ENCODE measurements at places on chromosomes 6 and 20.

DNA sequence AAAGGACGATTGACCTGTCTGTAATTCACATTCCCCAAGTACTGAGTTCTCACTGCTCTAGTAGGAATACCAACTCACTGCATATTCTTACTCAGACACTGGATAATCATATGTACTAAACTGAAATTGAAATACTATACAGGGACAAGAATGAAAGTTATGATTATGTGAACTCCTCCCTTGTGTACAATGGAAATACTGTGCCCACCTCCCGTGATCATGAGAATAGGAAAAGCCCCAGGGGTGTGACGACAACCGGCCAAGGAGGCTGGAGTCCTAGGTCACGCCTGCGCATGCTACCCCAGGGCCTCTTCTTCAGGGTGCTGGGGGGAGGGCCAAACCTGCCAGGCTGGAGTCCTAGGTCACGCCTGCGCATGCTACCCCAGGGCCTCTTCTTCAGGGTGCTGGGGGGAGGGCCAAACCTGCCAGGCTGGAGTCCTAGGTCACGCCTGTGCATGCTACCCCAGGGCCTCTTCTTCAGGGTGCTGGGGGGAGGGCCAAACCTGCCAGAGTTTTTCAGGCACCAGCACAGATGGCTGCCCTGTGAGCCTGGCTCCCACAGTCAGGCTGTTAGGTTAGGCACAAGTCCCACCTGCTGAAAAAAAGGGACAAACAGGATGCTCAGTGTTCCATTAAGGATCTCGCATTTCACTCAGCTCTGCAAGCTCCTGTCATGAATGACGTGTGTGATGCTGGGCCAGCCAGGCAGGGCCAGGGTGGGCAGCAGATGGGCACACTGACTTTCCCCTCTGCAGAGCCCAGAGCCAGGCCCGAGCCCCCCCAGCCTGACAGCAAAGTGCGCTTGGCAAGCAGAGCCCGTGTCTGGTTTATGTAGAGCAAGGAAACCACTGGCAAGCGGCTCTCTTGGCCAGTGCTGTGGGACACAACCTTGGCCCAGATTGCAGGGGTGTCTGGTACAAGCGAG is 107.7 kb downstream of the FOXF2 start:
- no peak for DNase-seq

DNA sequence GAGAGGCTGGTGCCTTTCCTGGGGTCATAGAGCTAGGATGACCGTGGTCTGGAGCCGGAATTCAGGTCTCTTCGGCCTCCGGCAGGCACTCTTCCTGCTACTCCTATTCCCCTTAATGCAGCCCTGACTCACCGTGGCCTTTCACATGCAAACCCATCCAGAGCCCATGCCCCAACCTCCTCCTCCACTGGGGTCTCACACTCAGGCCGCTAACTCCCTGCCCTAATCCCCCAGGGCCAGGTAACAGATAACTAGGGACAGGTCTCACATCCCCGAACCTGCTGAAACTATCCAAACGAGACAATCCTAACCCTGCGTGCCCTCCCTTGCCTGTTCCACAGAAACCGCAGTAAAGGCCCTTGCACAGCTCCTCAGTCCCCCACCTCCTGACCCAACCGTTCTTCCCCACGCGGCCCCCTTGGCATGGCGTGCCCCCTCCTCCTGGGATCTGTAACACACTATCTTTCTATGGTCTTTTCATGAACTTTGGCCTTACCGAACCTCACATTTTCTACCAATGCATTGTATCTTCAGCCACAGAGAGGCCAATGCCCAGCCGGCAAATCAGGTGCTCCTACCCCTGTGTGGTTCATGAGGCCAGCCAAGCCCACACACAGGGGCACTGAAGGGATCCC is 245.4 kb upstream of the EXOC2 start:
- no peak for DNase-seq

DNA sequence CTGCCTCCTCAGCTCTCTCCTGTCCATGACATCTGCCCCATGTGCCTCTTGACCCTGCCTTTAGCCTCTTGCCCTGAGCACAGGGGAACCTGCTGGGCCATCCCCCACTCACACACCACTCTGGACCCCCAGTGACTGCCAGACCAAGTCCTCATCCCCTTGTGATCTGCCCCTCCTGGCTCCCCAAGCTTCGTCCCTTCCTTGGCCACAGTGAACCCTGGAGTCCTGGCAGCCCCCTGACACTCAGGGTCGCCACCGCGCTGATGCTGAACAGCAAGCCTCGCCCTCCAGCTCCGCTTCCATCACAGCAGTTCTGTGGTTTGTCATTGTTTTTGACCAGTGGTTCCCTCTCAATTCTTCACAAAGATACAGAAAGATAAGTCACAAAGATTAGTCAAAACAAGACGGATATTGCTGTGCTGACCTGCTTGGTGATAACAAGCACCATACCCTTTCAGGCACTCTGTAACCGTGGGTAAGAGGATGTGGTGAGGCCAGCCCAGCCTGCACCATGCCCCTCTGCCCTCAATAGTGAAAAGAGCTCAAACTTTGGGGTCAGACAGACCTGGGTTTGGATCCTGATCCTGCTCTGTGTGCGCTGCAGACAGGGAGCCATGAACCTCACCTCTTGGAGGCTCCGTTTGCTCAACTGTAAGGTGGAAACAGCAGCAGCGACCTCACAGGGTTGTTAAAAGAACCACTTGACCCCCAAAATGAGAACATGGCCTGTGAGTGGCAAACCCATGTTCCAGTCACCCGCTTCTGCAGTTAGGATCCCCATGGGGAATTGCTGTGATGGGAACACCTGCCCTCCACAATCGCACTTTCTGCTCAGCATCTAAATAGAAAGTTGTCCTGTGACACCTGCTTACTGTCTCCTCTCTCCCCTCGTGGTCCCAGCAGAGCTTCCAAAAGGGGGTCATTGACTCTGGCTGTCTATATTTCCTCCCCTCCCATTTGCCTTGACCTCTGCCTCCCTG is 114.5 kb downstream of the TOX2 start:
- DNase-seq: peak; percentile 40

- no peak for DNase-seq
Measured at GRCh38 chr6:127812985-127813698, 87.7 kb downstream of the THEMIS start.

GRCh38 chr6:147081076-147081609 is 123.1 kb upstream of the STXBP5 start:
- DNase-seq: no peak

- peak; percentile 21 for DNase-seq
Measured at GRCh38 chr6:43298565-43299337, 691 bp downstream of the SLC22A7 start.

DNA sequence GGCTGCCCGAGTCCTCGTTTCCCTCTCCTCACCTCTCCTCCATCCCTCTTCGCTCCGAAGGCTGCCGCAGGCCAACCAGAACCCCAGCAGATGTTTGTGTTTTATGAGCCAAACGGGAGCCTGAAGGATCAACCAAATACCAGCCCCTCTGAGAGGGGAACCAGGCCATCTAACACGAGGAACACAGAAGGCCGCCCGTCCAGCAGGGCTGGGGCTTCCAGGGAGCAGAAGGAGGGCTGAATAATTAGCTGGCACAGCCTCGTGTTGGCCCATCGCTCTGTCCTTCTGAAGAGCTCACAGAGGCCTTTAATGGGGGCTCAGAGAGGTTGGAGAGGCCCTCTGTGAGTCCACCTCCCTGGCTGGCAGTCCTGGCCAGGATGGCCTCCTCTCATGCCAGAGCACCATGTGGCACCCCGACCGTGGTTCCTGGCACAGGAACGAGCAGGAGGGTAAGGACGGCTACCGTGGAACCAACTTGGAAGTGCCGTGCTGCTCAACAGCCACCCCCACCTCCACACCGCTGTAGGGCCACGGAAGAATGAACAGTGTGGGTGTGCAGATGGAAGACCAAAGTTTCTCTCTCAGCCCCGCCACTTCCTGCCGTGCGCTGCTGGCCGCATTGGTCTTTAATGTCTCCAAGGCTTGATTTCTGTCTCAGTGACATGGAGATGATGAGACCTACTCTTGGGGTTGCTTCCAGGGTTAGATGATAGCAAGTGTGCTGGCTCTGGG is 155.2 kb downstream of the SCML4 start:
- DNase-seq: peak; percentile 84

- peak; percentile 85 for DNase-seq
Measured at GRCh38 chr6:16761471-16762267, 409 bp upstream of the ATXN1 start.

- no peak for DNase-seq
Measured at GRCh38 chr6:91278416-91278815, 691.5 kb upstream of the MAP3K7 start.

DNA sequence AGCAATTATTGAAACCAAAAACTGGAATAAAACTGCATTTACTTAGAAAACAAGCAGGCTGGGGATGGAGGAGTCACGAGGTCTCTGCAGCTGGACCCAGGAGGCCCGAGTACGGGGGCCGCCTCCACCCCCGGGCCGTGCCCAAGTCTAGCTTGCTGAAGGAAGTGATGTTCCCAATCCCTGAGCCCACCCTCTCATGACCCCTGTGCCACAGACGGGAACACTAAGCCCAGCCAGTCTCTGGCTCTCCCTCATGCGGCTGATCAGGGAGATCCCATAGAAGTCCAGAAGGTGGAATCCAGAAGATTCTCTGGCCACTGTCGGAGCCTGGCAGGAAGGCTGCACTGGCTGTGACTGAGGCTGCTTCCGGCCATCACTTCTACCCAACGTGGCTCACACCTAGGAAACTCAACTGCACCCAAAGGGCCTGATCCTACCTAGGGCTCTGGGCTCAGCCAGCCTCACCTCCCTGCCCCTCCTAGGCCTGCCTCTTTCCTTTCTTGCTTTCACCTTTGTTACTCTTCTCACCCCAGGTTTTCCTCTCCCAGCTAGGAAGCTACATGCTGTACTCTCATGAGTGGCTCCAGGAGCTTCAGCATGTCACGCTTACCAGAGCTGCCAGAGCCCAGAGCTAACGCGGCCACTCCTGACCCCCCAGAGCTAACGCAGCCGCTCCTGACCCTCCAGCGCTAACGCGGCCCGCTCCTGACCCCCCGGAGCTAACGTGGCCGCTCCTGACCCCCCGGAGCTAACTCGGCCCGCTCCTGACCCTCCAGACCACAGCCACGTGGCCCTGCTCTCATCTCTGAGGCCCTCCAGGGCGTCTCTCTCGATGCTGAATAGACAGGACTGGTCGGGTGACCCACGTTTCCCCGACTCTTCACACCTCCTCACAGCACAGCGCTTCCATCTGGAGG is 24.7 kb upstream of the HELZ2 start:
- DNase-seq: no peak

- no peak for DNase-seq
Measured at GRCh38 chr20:3279761-3280160, 40.8 kb upstream of the SLC4A11 start.

DNA sequence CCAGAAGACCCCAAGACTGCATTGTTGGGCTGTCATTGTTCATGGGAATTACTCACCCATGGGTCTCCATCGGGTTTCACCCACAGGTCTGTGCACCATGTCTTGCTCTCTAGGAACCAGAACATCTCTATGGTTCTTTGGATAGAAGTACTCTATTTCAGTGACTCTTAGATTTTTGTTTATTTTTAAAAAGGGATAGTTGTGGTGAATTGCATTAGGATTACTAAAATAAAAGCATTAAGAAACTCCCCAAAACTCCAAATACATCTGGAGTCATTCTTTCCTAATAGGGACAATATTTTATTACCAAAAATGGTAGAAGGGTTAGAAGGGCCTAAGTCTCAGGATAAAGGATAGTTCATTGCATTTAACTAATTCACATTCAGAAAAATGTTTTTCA is 166.9 kb upstream of the TNFAIP3 start:
- DNase-seq: no peak

DNA sequence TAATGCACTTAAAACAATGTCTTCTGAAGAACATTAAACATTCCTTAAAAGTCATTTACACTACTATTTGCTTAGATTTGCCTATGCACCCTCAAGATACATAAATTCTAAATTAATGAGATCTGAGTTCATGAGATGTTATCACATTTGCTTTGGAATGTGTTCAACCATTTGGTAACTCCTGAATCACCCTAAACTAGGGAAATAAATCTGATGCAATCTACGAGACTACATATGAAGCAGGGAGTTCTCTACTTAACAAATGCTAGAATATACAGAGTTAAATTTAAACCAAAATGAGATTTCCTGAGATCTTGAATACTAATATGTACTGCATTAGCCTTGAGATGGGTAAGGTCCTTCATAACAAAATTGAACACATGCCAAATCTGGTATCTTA is 170.1 kb downstream of the CLIC5 start:
- no peak for DNase-seq

DNA sequence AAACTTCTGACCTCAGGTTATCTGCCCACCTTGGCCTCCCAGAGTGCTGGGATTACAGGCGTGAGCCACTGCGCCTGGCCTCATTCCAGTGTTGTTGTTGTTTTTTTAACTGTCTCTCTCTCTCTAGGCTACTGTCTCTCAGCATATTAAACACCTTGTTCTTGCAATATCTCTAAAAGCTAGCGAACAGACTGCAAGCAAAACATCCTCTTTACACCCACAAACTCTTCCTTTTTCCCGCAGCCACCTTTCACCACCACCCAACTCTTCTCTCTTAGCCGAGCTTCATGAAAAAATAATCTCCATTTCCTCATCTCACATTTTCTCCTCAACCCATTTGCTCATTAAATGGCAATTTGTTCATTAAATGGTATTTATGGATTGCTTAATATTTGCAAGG is 45.5 kb downstream of the SGK1 start:
- no peak for DNase-seq

GRCh38 chr20:17614176-17614811 is 44.4 kb downstream of the DSTN start:
- peak; percentile 18 for DNase-seq

DNA sequence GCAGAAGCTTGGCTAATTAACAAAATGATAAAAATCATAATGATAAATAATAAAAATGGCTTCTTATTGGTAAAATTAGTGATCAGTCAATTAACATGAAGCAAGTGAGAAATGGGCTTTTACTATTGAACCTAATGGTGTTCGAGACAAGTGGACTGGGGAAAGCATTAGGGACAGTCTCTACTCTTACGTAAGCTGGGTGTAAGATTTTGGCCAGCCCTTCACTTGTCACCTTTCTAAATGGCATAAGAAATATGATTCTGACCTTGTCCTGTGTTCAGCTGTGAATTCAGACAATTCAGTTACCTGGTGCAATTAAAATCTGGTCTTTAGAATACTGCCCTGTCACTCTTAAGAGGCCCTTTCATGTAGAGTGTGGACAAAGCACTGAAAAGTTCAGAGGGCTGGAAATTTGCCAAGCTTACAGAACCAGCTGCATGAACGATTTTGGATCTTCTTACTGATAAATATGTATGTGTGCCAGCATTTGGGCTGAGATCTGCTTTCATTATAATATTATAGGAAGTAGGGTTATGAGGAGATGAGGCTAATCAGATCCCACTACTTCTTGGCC is 115.9 kb downstream of the QRSL1 start:
- no peak for DNase-seq

DNA sequence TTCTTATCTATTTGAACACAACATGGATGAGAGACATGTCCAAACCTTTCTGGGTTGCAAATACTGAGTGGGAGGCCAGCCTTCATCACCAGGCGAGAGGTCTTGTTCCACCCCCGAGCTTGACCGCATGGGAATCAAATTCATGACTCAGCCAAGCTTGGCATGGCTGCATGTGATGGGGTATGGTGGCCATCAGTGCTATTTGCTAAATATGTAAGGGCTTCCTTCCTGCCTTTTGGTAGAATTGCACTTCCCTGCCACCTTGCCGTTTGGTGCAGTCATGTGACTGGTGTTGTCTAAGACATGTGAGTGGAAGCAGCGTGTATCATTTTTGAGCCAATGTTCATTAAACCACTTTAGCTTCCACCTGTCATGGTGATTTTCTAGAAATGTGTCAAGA is 508.9 kb upstream of the SULF2 start:
- DNase-seq: no peak
